Stimulated activated CD8-positive, alpha-beta memory T cell treated with anti-CD3 and anti-CD28 coated beads, Interleukin-4, amount 100 ng/mL, for 4 hours (primary cell): ENCODE measurements at places on chromosomes 6 and 20.

DNA sequence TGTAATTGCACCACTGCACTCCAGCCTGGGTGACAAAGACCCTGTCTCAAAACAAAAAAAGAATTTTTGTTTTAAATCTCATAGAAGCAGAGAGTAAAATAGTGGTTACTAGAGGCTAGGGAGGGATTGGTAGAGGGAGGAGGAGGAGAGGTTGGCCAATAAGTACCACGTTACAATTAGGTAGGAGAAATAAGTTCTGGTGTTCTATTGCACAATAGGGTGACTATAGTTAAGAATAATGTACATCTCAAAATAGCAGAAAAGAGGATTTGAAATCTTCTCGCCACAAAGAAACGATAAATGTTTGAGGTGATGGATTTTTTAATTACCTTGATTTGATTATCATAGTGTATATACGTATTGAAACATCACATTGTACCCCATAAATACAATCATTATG lies 27.1 kb upstream of the TOP1 start:
- DNase-seq, result no peak

GRCh38 chr20:49006446-49006980 lies 39.6 kb upstream of the CSE1L start:
- no peak for DNase-seq

GRCh38 chr20:46006964-46007363 lies 1.7 kb upstream of the MMP9 start:
- no peak for DNase-seq

- DNase-seq, result no peak
Observed at GRCh38 chr6:162615016-162615705, 112.4 kb downstream of the PRKN start.

DNA sequence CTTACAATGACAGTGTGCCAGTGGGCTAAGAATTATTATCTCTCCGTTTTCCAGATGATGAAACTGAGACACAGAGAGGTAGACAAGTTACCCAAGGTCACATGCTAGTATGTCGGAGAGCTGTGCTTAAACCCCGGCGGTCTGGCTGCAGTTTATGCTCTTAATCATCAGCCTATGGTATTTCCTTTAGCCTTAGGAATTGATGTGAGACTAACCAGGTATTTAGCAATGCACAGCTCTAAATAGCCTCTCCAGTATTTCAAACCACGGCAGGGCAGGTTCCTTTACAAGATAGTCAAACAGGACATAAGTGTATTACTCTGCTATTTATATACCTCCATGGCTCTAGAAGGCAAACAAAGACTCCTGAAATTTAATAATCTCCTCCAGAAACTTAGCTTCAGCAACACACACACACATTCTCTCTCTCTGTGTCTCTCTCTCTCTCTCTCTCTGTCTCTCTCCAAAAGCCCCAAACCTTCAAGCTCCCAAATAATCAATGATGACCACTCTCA lies 142.0 kb upstream of the ZNF217 start:
- DNase-seq, result no peak

DNA sequence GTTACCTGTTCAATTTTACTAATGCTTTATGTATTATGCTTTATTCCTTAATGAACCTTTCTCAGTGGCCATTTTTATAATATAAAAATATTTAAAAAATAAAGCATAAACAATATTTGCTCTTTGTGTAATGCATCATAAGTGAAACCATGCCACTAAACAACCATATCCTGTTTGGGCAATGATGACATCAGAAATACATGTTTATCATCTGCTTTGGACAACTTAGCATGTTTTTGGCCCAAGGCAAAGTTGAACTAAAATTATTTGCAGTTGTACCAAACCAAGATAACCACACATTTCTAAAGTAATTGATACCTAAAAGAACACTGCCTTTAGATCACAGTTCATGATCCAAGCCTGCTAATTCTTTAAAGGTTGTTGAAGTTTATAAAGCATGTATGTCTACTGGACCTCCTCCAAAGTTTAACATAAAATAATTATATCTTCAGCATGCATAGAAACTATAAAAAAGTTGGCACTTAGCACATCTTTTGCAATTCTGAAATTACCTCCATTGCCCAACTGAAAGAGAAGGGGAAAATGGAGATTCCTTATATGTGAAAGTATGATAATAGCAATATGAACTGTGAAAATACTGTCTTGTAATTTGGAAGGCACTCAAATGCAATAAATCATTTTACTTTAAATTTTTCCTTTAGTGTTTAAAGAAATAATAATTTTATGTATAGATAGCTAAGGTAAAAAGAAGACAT lies 325.6 kb upstream of the RUNX2 start:
- DNase-seq, result no peak

DNA sequence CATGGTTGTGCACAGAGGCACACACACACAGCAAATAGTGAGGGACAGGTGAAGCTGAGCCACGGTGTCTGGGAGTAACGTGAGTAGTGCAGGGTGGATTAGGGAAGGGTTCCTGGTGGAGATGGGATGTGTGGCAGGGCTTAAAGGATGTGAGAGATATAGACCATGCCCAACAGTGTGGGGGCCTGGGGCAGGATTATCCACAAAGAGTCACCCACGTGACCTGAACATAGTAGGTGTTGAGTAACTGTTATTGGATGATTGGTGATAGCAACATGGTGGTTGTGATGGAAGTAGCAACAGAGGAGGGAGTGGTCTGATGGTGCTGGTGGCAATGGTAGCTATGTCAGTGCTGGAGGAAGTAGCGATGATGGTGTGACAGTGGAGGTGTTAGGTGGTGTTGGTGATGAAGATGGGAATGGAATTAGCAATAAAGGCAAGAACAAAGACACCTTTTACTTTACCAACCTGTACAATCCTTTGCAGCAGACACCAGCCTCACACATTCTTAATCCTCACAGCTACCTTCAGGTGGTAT lies 135.1 kb downstream of the MRPL14 start:
- DNase-seq, result no peak

- no peak for DNase-seq
Observed at GRCh38 chr6:40983752-40984151, 55.3 kb downstream of the UNC5CL start.

GRCh38 chr6:84808491-84809061 lies 44.2 kb upstream of the TBX18 start:
- no peak for DNase-seq

- no peak for DNase-seq
Observed at GRCh38 chr6:32829495-32829894, 9.0 kb downstream of the TAP2 start.

- no peak for DNase-seq
Observed at GRCh38 chr6:166008441-166009369, 158.9 kb downstream of the TBXT start.

GRCh38 chr6:15358579-15359327 lies 112.9 kb downstream of the JARID2 start:
- DNase-seq, result no peak

GRCh38 chr6:37131104-37131959 lies 38.6 kb upstream of the PIM1 start:
- no peak for DNase-seq

- no peak for DNase-seq
Observed at GRCh38 chr20:22288156-22288555, 296.2 kb downstream of the FOXA2 start.

DNA sequence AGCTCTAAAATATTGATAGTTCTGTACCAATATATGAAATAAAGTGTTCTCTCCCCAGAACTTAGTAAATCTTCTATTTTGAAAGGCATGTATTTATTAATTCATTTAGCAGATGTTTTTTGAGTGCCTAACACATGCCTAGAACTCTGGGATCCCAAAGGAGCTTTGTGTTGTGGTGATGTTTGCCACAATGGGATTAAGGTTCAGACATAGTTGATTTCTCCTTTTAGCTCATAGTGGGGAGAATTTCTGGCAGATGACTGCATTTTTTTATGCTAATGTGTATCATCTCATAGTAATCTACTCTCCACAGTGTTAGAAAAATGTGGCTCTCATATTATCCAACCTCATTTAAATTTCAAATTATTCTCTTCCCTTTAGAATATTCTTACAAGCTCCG lies 21.7 kb downstream of the MYB start:
- no peak for DNase-seq

DNA sequence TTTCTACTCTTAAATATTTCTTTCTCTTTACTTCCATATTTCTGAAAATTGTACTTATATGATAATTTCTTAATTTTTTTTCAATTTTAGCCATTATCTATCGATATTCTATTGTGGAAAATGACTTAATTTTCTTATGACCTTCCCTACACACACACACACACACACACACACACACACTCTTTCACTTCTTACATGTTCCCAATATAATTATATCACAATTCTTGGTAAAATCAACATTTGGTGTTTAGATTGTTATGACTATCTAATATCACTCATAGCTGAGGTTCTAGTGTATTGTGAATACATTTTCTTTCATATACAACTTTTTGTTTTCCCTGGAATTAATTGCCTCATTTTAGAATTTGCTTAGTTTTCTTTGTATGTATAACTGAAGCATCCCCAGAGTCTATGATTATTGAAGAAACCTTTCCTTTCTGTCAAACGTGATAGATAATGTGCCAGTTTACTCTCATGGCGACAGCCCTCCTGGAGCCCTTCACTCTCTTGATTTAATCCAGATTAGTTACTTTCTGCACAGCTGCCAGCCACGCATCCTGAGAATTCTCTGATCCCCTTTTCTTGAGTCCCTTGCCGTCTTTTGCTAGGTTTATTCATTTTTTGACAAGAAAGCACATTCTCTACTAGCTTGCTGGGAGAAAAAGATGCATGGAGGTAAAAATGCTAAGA lies 63.4 kb downstream of the RNF182 start:
- DNase-seq, result no peak

- DNase-seq, result peak; percentile 2
Observed at GRCh38 chr6:11538052-11538818, 686 bp downstream of the TMEM170B start.

GRCh38 chr6:168692193-168692914 lies 251.4 kb downstream of the SMOC2 start:
- DNase-seq, result no peak

- DNase-seq, result peak; percentile 4
Observed at GRCh38 chr6:88780714-88781389, 182.6 kb downstream of the RNGTT start.

DNA sequence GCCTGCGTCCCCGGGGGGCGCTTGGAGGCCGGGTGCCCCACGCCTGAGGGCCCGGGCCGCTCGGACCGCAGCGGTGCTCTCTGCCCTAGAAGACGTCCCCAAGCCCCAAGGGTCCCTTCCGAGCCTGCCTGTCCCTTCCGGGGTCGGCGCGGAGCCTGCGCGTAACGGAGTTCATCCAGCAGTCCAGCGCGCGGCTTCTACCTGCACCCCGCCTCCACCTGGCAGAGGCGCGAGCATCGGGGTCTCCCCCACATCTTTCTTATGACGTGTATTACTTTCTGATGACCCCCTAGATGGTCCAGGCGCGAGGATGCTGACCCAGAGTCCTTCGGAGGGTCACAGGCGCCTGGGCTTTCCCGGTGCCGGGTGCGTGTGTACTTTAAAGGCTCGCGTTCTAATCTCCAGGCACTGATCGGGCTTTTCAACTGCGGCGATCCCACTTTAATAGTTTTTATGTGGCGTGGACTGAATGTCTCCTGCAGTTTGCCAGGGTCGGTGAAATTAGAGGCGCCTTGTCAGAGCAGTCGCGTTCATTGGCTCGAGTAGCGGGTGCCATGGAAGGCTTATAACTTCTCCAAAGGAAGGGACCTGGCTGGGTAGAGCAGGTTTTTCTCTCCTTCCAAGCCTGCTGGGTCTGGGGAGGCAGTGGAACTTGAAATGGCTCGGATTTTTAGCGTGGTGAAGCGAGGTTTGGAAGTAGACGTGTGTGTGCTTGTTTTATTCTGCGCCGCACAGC lies 912 bp downstream of the EYA4 start:
- DNase-seq, result no peak

- no peak for DNase-seq
Observed at GRCh38 chr6:147621961-147622360, 113.5 kb downstream of the SAMD5 start.

GRCh38 chr20:36827541-36828279 lies 48.2 kb upstream of the TLDC2 start:
- DNase-seq, result no peak

DNA sequence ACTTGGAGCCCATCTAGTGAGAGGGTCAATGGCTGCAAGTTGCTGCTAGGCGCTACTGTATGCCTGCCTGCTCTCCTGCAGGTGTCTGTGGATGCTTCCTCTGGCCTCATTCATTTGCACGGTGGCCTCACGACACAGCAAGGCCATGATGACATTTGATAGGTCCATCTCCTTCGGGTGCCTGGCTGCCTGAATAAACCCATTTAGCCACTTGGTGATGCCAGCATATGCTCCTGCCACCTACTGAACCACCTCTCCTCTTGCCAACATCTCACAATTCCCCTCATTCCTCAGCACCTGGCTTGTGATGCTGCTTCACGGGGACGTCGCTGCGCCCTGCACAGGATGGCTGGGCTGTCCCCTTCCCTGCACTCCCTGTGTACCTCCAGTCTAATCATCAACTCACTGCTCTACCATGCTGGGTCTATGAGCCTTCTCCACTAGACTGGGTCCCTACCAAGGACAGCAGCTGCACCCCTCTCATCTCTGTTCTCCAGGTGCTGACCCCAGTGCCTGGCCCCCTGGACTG lies 51.1 kb downstream of the AGPAT4 start:
- no peak for DNase-seq

GRCh38 chr6:128425856-128426255 lies 94.5 kb downstream of the PTPRK start:
- DNase-seq, result no peak

GRCh38 chr6:11944111-11944510 lies 68.0 kb upstream of the HIVEP1 start:
- DNase-seq, result no peak

- DNase-seq, result no peak
Observed at GRCh38 chr6:161498359-161498758, 224.5 kb upstream of the AGPAT4 start.

- DNase-seq, result no peak
Observed at GRCh38 chr6:131488780-131489179, 84.2 kb upstream of the ARG1 start.
